Fibroblast of skin of right biceps (primary cell): ENCODE measurements at places on chromosomes 13 and 19.

- no peak for DNase-seq
Observed at GRCh38 chr19:38513762-38514167, 80.3 kb downstream of the RYR1 start.

GRCh38 chr13:95779522-95779921 lies 102.6 kb downstream of the DNAJC3 start:
- no peak for DNase-seq

- no peak for DNase-seq
Observed at GRCh38 chr13:22926748-22927400, 253.9 kb upstream of the SGCG start.

GRCh38 chr13:51297556-51297955 lies 41.9 kb upstream of the SERPINE3 start:
- no peak for DNase-seq

GRCh38 chr19:35824150-35824549 lies 11.5 kb upstream of the PRODH2 start:
- no peak for DNase-seq

DNA sequence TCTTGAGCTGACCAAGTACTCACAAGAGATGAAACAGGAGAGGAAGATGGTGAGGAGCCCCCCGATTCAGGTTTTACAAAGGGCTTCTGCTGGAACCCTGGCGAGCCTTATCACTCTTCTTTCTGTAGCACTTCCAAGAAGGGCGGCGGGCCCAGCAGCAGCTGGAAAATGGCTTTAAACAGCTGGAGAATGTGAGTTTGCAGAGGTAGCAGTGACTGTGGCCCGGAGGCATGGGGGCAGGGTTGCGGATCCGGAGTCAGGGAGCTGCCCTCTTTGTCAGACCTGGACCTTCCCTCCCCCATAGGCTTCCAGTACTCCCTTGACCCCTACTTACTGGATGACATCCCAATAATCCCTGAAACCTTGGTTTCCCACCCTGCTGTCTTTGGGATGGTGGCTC lies 3.6 kb downstream of the TRIP10 start:
- DNase-seq: no peak

- no peak for DNase-seq
Observed at GRCh38 chr19:38441657-38442348, 8.3 kb downstream of the RYR1 start.

DNA sequence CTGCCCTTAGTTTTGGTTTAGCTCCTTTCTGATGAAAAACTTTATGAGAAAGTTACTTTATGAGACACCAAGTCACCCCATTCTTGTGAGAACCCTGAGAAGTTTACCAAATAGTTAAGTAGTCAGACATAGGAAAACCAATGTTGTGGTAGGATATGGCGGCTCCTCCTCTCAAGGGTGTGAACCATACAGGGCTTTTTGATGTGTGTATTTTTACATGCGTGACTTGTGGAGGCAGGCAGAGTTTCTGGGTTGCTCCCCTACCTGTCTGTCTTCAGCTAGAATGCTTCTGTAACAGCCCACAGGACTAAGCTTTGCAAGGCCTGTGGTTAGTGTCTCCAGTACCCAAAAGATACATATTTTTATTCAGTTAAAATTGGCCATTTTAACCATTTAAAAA lies 18.3 kb downstream of the UBAC2 start:
- DNase-seq: no peak

DNA sequence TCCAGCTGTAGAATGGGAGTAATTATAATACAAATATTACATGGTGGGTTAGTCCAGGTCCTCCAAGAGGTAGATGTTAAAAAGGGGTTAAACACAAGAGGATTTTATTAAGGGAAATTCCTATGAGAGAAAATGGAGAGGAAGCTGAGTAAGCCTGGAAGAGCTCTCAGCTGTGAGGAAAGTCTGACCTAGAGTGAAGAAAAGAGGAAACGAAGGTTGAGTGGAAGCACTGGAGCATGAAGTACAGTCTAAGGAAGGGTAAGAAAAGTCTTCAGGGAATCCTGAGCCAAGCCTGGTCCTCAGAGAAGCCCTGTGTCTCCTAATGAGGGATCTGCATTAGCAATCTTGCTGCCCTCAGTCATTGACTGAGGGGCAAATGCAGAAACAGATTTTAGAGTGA lies 506.2 kb downstream of the GPC5 start:
- DNase-seq: no peak

DNA sequence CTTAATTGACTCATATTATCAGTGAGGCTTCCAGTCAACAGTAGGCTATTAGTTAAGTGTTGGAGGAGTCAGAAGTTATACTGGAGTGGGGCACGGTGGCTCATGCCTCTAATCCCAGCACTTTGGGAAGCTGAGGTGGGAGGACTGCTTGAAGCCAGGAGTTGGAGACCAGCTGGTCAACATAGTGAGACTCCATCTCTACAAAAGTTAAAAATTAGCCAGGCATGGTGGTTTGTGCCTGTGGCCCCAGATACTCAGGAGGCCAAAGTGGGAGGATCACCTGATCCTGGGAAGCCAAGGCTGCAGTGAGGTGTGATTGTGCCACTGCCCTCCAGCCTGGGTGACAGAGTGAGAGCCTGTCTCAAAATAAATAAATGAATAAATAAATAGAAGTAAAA lies 53.2 kb downstream of the COMP start:
- no peak for DNase-seq

DNA sequence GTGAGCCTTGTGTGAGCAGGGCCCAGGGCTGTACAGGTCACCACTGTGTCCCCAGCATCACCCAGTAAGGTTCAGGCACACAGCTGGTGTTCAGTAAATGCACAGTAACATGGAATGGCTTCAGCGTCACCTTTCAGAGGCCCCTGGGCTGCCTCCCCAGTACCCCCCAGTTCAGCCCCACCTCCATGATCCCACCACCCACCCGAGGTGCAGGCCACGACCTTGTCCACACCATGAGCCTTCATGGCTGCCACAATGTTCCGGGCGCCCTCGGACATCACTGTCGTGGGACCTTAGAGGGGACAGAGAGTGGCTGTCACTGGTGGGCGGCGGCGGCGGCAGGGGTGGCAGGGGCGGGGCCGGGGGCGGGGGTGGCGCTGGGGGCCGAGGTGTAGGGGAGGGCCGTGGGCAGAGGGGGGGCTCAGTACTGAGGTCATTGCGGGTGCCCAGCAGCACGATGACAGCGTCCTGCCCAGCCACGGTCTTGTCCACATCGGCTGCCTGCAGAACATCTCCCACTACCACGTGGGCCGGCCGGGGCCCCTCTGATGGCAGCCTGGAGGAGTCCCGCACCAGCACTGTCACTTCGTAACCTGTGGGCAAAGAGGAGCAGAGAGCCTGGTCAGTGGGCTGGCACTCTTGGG lies 7.5 kb downstream of the BLVRB start:
- DNase-seq: no peak

- no peak for DNase-seq
Observed at GRCh38 chr13:28031220-28031895, 42.9 kb upstream of the URAD start.

DNA sequence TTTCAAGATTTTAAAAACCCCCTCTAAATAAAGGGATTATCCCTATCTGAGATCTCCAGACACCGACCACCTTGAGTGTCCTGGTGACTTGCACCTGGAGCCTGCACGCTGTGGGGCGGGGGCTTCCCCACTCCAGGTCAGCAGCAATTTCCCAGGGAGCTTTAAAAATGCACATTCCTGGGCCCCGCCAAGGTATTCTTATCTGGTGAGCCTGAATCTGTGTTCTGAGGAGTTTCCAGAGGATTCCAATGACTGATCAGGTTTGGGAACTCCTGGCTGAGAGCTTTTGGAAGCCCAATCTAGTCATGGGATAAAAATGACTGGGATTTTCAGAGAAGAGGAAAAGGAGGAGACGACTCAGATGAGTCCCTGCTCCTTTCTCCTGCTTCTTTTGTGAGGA lies 66.1 kb downstream of the FGF9 start:
- no peak for DNase-seq

DNA sequence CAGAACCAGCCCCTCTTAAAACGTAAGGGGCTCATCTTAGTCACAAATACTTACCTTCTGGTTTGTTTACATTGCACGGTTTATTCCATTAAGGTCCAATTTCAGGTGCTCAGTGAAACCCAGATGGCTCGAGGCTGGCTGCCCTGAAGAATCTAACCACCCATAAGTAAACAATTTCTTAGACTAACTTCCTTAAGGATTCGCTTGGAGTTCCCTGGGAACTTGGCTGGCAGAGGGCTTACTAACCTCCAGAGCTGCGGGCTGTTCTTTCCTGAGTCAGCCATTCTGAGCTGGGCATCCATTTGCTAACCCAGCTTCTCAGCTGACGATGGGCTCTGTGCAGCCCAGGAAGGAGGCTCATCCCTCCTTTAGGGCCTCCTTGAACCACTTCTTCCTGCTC lies 262.1 kb downstream of the FGF9 start:
- DNase-seq: no peak

DNA sequence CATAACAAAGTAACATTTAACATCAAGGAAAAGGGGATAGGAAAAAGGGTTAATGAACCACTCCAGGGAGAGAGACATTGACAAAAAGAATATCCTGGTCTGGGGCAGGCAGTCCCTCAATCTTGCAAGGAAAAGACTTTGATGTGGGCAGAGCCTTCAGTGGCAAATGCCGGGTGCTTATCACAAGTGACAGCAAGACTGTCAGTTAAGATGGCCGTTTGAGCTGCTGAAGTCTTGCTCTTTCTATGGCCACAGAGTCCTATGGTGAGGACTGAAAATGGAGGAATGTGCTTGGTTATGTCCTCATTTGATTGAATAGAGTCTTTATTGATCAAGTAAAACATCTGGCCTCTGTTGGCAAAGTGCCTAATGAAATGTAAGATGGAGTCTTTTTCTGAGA lies 112.1 kb downstream of the B3GLCT start:
- DNase-seq: no peak

GRCh38 chr13:67351909-67352308 lies 121.8 kb upstream of the PCDH9 start:
- peak; percentile 7 for DNase-seq

GRCh38 chr13:36919833-36920615 lies at the start of gene SMAD9:
Gene SMAD9 (minus strand): TSS chr13:36920238. CDS start chr13:36879689, 40,549 bp downstream.
- peak; percentile 85 for DNase-seq

- DNase-seq: peak; percentile 27
Observed at GRCh38 chr13:31781064-31781463, 41.7 kb downstream of the RXFP2 start.

GRCh38 chr13:48576448-48577010 lies 43.6 kb upstream of the RCBTB2 start:
- DNase-seq: no peak

DNA sequence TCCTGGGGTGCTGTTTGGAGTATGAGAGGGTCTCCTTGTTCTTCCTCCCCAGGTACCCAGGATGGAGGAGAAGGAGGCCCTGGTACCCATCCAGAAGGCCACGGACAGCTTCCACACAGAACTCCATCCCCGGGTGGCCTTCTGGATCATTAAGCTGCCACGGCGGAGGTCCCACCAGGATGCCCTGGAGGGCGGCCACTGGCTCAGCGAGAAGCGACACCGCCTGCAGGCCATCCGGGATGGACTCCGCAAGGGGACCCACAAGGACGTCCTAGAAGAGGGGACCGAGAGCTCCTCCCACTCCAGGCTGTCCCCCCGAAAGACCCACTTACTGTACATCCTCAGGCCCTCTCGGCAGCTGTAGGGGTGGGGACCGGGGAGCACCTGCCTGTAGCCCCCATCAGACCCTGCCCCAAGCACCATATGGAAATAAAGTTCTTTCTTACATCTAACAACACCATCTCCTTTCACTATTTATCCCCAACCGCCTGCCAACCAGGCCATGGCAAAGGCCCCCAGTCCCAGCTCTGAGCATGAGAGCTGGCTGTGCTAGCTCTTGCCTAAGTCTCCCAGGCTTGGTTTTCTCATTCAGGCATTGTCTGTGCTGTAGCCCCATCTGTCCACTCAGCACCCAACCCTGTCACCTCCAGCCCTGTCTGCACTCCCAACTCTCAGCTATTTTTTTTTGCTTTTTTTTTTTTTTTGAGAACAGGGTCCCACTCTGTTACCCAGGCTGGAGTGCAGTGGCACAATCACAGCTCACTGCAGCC lies 11.2 kb downstream of the DKKL1 start:
- no peak for DNase-seq

- DNase-seq: no peak
Observed at GRCh38 chr19:2097203-2097885, 629 bp downstream of the IZUMO4 start.

DNA sequence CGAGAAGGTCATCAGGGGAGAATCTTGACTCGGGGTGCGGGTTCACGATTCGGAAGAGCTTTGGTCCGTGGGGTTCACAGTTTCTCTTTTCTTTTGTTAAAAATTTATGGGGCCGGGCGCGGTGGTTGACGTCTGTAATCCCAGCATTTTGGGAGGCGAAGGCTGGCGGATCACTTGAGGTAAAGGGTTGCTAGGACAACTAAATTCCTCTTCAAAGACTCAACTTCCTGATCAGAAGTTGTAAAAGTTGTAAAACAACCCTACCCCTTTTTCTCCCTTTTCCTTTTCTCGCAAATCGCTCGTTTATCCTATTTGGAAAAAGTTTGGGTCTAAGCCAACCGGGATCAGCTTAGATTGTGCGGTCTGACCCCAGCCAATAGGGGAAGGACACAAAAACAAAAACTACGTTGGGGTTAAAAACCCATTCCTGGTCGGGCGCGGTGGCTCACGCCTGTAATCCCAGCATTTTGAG lies 673 bp downstream of the ZNF486 start:
- DNase-seq: peak; percentile 61

GRCh38 chr19:20923077-20923871 lies at the start of gene ZNF85:
Gene ZNF85 (plus strand): TSS chr19:20923251. CDS start chr19:20923401, 150 bp downstream.
- DNase-seq: peak; percentile 94

- DNase-seq: no peak
Observed at GRCh38 chr19:38619361-38620174, 580 bp downstream of the EIF3K start.

GRCh38 chr13:62035981-62036380 lies 620.3 kb upstream of the PCDH20 start:
- no peak for DNase-seq

DNA sequence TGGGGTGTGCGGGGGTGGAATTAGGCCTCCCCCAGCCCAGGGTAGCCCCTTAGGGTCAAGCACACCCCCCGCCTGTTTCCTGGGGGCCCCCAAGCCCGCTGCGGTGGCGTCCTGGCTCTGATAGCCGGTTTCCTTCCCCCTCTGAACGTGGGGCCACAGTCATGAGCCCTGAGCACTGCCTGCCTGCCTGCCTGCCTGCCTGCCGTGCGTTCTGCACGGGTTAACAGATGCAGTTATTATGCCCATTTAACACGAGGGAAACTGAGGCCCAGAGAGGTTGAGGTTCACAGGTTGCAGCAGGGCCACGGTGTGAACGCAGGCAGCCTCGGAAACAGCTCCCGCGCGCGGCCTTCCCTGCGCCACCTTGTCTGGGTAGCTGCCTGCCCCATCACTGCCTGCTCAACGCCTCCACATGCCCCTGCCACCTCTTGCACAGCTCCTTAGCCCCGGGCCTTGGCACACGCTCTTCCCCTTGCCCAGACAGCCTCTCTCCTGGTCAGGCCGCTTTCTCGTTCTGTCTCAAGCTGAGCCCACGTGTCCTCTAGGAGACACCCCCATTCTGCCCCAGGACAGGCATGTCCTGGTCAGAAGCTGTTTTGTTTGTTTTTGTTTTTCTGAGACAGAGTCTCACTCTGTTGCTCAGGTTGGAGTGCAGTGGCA lies 1.2 kb upstream of the GAMT start:
- no peak for DNase-seq

GRCh38 chr13:85321734-85322133 lies 477.5 kb downstream of the SLITRK6 start:
- no peak for DNase-seq
